ENCODE measurements at places on chromosomes 6 and 20.
A peak's percentile ranks its signal among the peaks of the same experiment; 100 is the strongest.

GRCh38 chr6:47520282-47520681 is 42.7 kb downstream of the CD2AP start:
- DNase-seq, result no peak

DNA sequence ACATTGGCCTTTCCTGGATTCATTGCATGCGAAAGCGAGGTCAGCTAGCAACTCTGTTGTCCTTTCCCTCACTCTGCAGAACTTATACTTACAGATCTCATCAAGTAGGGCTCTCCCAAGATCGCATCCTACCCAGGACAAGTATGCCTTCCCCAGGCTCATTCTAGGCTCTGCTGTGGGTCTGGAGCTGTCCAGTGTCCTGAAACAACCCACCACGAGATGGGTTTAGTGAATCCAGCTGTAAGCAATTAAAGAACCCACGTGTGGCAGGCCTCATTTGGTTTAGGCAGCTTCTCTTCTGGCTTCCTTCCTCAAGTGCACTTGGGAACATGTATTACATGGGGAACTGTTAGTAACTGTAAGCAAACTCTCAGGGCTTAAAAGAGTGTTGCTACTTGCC is 406.5 kb upstream of the CHD6 start:
- DNase-seq, result peak; percentile 13

GRCh38 chr6:90074161-90074850 is 180.0 kb downstream of the GJA10 start:
- DNase-seq, result no peak

- no peak for DNase-seq
These were observed 33.4 kb downstream of the SLC2A4RG start for GRCh38 chr20:63772781-63773518.

DNA sequence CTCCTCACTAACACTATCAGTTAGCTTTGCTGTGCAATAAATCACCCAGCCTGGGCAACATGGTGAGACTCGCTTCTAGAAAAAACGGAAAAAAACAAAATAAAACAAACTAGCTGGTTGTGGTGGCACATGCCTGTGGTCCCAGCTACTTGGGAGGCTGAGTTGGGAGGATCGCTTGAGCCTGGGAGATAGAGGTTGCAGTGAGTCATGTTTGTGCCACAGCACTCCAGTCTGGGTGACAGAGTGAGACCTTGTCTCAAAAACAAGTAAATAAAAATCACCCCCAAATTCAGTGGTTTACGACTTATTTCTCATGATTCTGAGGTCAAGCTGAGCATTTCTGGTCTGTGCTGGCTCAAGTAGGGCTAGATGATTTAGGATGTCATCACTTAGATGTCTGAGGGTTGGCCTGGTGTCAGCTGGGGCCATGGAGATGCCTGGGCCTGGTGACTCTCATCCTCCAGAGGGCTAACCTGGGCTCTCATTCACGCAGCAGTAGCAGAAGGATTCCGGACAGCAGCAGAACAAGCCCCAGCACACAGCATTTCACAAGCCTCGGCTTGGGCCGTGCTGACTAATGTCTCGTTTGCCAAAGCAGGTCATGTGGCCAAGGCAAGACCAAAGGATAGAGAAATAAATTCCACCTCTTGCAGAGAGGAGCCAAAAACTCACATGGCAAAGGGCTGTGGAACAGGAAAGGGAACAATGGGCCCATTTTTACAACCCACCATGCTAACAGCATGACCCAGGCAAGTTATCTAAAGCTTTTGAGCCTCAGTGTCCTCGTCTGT is 32.5 kb downstream of the MGME1 start:
- no peak for DNase-seq

GRCh38 chr6:51675922-51676275 is 411.5 kb downstream of the PKHD1 start:
- no peak for DNase-seq

GRCh38 chr6:80356000-80356399 is 249.5 kb downstream of the BCKDHB start:
- DNase-seq, result no peak

DNA sequence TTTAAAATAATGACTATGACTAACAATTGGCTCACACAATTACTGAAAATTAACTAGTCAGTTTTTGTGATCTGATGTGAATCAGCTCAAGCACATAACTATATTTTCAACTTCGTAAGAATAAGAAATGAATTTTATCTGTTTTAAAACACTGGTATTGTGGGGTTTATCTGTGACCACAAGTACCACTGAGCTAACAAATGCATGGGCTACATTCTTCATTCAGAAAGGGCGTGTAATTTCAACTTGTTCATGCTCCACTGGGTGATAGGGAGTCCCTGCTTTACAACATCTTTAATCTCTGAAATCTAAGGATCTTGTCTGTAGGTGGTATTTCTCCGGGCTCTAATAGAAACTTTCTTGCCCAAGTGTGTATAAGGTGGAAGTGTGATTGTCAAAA is 1311.5 kb upstream of the GJE1 start:
- DNase-seq, result no peak

DNA sequence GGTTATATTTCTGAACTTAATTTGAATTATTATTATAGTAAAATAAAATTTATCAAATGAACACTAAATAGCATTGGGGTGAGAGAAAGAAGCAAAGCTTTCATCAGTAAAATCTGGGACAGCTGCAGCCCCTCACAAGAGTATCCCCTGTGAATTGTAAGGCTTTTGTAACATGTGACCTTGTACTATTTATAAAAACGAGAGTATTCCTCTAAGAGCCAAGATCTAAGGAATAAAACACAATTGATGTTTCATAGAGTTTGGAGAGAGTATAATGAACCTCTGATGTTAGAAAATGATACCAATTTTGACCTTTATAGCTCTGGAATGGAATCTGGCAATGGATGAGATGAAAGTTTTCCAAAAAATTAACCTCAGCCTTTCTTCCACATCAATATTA is 617.2 kb upstream of the ID4 start:
- no peak for DNase-seq

- no peak for DNase-seq
These were observed 1.1 kb upstream of the FOXQ1 start for GRCh38 chr6:1310628-1311399.

- DNase-seq, result no peak
These were observed 462.5 kb upstream of the BTBD3 start for GRCh38 chr20:11454966-11455799.

GRCh38 chr6:111680015-111680712 is 74.5 kb upstream of the TRAF3IP2 start:
- DNase-seq, result no peak
